Stimulated activated CD8-positive, alpha-beta memory T cell treated with anti-CD3 and anti-CD28 coated beads, Interleukin-4, amount 100 ng/mL, for 1 hour (primary cell): ENCODE measurements at places on chromosomes 3 and 15.

DNA sequence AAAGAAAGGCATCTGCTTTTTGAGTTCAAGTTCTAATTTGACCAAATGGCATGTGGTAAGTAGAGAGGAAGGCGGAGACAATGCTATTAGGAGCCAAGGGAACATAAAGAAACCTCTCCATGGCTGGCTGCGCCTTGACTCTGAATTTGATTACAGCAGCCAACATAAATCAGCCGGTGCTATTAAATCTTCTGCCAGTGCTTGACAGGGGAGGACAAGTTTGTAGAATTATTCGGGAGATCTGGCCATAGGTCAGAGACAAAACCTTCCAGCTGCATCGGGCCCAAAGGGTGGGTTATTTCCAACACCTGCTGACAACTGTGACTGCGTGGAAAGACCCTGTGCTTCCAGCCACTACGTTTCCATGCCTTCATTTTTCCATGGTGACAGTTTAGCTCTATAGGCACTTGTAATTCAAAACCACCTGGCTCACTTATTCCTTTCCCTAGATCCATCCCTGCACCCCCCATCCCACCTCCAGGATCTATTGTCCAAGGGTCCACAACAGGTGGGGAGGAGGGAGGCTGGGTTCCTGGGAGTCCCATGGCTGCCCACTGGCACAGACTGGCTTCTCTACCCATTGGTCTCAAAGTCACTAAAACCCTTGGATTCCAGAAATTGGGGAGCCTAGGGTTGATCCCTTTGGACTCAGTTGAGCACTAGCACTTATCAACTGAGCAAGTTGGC is 15.9 kb downstream of the COLQ start:
- DNase-seq = no peak

DNA sequence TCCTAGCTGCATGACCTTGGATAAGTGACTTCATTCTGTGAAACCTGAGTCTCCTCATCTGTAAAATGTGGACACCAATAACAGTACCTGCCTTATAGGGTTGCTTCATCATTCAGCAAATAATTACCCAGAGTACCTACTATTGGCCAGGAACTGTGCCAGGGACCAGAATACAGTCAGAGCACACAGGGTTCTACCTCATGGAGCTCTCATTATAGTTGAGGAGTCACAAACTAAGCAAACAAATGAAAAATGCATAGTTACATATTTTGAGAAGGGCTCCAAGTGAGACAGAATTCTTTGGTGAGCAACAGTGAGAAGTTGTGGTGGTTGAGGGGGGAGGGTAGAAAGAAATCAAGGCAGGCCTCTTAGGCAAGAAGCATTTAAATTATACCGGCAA is 308.6 kb upstream of the WNT5A start:
- no peak for DNase-seq

GRCh38 chr15:100426937-100427336 is 85.2 kb upstream of the ADAMTS17 start:
- DNase-seq = no peak

- no peak for DNase-seq
Observed at GRCh38 chr3:129593230-129593594, 13.3 kb downstream of the PLXND1 start.

GRCh38 chr15:57282686-57283085 is 93.6 kb upstream of the CGNL1 start:
- DNase-seq = no peak
